ENCODE measurements at places on chromosomes 5 and 9.

DNA sequence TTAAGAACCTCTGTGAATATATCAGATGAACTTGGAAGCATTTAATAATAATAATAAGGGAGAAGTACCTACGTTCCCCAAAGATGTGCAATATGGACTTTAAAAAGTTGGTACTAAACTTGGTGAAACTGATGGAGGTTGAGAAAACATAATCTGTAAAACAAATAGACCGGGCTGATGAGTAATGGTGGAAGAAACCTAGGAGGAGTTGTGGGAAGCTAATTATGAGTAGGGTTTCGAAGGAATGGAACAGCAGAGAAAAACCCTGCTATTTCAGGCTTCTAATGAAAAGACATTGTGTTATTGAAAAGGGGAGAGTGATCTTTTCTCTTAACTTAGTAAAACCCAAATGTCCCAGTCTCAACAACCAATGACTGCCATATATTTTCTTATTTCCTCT, 229.3 kb downstream of the PCSK1 start:
- no peak for DNase-seq

DNA sequence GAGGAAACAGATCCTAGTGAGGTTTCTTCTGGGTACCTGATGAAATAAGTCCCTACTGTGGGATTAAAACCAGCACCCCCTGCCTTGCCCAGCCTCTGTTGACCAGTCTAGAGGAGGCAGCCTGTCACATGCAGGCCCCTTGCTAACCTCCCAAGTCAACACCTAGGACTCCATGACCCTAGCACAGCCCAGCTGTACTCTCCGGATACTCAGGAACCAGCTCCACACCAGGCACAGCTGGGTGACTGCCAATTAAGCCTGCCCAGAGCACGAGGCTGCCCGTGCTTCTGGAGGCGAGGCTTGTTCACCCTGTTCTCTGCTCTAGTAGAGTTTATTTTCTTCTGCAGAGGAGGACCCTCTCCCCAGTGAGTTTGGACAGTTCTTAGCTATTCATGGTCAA, 92.5 kb downstream of the SNX24 start:
- no peak for DNase-seq

- no peak for DNase-seq
Measured at GRCh38 chr9:35306283-35306682, 144.5 kb downstream of the UNC13B start.

DNA sequence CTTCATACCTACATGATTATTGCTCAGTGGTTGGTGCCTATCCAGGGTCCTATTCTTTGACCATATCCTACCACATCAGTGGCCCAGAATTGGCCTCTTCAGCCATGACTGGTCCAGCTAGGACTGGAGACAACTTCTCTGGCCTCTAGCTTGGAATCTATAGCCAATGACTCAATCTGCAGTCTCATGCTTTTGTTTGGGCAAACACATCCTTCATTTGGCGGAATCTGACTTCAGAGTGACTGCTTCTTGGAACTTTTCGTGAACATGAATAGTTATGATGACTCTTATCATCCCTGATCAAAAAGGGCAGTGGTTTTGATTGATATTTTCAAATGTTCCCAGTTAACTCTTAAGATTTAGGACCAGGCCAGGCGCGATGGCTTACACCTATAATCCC, 134.1 kb downstream of the PAPPA start:
- DNase-seq = no peak

- DNase-seq = no peak
Measured at GRCh38 chr9:98916660-98917059, 27.0 kb upstream of the COL15A1 start.

DNA sequence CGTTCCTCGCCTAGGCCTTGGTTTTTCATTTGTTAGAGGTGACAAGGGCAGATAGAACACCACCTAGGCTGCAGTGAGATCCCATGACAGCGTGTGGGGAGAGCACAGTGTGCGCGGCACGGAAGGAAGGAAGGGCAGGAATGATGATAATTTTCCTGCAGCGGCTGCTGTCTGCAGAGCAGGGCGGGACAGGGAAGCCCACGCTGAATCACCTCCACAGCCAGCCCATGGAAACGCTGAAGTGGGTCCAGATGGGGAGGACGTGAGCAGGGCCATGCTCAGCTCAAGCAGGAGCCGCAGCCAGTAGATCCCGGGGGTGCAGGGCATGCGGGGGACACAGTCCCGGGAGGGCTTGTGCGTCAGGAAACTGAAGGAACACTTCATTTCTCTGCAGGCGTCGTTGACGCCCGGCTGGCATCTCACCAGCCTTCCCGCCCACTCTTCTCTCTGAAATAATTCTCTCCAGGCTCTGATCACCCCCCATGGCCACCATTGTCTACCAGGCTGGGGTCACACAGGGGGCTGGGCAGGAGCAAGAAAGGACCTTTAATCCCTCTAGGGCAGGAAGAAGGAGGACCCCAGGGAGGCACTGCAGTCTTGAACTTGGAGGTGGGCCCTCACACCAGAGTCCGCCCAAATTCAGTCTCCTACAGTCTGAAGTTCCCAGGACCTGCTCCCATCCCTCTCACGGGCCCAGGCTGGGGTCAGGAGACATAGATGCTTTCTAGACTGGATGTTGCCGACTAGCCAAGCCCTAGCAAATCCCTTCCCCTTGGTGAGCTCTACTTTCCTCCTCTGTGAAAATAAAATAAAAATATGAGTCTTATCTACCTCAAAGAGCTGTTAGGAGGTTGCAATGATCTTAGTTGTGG, 20.9 kb upstream of the SYNPO start:
- DNase-seq = no peak

GRCh38 chr5:72082048-72082447, 25.2 kb upstream of the MAP1B start:
- DNase-seq = no peak

DNA sequence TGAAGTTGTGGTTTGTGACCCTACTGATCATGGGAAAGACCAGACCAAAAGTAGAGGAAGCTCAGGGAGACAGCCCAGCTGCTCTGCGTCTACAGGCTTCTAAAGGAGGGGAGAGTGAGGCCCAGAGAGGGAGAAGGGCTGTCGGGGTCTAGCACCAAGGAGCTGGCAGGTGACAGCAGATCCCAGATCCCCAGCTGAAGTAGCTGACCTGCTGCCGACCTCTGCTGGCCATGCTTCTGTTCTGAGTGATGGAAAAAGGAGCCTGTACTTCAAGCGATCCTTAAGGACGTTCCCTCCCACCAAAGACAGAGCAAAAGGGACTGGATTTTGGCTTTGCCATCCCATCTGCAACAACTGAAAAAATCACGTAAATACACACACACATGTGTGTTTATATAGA, 22.7 kb upstream of the QSOX2 start:
- peak; percentile 46 for DNase-seq

GRCh38 chr5:41465493-41466171, 44.8 kb downstream of the PLCXD3 start:
- no peak for DNase-seq

DNA sequence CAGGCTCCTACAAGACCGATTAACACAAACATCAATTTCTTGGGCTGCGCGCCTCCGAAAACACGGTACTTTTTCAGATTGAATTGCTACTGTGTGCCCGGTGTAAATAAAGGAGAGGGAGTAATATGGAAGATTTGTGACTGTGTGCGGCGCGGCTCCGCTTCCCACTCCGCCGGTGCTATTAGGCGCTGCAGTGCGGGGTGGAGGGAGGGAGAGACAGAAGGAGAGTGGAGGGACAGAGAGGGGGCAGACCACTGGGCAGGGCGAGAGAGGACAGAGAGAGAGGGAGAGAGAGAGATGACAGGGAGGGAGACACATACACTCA, 24.7 kb upstream of the RNU6ATAC start:
- DNase-seq = no peak
